ENCODE measurements at places on chromosomes 7 and 10.

DNA sequence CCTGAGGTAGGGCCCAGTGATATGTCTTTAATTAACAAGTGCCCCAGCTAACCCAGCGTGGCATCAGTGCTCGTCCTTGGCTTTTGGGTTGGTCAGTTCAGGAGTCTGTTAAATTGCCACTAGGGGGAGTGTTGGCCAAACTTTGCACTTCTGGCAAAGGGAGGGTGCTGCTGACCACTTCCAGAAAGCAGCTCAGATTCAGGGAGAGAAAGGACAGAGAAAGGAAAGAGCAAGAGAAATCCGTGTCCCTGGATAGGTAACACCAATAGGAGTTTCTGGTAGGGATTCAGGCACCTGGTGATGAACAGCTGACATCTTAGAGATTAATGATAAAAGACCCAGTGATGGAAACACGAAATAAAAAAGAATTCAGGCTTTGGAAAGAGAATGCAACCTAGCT is 243.1 kb upstream of the AOAH start:
- DNase-seq: no peak

DNA sequence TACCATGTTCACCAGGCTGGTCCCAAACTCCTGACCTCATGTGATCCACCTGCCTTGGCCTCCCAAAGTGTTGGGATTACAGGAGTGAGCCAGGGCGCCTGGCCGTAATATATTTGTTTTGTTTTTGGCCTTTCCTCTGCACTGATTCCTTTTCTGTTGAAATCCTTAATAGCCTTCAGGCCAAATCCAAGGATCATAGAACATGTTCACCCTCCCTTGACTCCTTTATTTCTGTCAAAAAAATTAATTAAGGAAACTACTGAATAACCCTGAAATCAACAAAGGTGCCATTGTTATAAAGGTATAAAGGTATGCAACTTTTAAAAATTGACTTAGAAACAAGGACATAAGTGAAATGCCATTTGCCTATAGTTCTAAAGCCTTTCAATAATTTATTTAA is 15.5 kb upstream of the RALA start:
- no peak for DNase-seq

GRCh38 chr7:102234131-102234530 is 52.5 kb upstream of the SH2B2 start:
- no peak for DNase-seq

- DNase-seq: no peak
These were observed 105.9 kb upstream of the ZNF716 start for GRCh38 chr7:57343901-57344622.

DNA sequence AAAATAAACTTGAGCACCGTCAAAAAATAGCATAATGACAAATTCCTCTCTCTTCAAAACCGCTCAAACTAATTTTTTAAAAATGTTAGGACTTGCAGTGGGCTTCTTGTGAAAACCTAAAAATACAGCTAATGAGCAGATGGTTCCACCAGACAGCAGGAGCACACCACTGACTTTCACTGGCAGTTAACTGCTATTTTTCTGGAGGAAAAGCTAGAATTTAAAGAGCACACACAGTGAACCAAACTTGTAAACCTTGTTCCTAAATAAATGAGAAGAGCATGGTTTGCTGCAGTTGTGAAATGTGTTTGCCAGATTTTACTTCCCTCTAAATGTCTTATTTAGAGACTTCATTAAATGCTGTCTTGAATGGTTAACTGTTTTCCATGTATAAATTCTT is 143.9 kb downstream of the RAPGEF5 start:
- DNase-seq: no peak

- no peak for DNase-seq
These were observed 21.0 kb downstream of the TRIL start for GRCh38 chr7:28937103-28937502.

- DNase-seq: no peak
These were observed 279.8 kb upstream of the FZD8 start for GRCh38 chr10:35921866-35922350.

DNA sequence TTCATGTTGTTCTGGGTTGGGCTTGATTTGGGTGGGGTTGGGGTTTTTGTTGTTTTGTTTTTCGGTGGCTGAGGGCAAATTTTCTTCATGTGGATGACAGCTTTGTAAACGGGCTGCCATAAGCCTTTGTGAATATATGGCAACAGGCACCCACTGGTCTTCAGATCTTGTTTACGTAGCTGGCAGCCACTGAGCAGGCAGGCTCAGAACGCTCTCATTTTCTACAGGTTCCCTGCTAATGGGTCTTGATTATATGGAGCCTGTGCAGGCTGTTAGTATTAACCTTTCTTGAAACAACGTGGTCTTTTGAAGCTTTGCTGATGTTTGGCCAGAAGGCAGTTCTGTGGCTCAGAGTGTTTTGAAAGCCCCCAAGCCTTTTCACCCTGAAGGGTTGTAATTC is 199.7 kb downstream of the TNS3 start:
- DNase-seq: no peak

- DNase-seq: no peak
These were observed 99.3 kb upstream of the FAM20C start for GRCh38 chr7:92888-93672.

GRCh38 chr10:34768972-34769330 is 46.1 kb downstream of the PARD3 start:
- DNase-seq: no peak

DNA sequence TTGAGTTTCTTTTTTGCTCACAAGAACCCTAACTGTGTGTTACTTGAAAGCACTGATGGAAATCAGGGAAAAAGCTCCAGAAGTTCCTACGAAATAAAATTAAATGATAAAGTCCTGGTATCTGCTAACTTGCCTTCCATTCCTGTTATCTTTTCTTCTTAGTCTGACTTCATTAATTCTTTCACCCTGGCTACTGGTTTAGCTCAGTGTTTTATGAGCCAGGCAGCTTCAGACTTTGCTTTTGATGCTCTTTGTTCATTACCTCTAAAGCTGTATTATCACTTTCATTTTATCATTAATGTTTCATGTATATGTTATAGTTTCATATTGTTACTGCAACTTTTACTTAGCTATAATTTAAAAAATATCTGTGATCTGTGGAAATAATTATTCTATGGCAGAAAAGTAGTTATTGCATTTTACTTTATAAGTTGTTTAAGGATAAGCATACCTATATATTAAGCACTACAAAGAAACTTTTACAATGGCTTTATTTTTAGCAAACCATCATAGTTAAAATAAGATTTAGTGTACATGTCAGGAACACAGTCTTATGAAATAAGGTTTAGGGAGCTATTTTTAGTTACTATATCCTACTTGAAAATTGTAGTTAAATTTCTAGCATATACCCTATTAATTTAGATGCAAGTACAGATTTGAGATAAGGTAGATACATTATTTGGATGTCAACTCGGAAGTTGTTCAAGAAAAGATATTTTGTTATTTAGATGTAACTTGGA is 19.3 kb downstream of the PTEN start:
- no peak for DNase-seq

- DNase-seq: no peak
These were observed 200.6 kb upstream of the COBL start for GRCh38 chr7:51517187-51517586.

DNA sequence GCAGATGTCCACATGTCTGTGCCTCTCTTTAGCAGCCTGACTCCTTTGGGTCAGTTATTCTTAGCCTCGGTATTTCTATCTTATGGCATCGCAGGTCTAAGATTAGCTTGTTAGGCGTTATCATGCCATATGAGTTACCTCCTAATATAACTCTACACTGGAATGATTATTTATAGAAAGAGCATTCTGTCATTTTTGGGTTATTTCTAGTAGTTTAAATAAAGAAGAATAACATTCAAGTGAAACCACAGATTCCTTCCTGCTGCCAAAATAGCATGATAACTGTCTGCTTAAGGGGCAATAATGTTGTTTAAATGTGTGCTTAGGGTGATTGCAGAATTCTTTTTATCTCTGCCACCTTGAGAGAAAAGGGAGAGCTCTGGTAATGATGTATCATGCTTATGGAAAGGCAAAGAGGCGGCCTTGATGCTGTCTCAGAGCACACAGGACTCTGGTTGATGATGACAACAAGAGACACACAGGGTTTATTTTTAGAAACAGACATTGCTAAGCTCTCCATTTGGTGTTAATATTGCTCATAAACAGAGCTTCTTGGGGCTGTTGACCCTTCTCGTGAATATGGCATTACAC is 10.4 kb downstream of the HDAC9 start:
- no peak for DNase-seq

- DNase-seq: no peak
These were observed 68.0 kb downstream of the LANCL2 start for GRCh38 chr7:55432939-55433784.

DNA sequence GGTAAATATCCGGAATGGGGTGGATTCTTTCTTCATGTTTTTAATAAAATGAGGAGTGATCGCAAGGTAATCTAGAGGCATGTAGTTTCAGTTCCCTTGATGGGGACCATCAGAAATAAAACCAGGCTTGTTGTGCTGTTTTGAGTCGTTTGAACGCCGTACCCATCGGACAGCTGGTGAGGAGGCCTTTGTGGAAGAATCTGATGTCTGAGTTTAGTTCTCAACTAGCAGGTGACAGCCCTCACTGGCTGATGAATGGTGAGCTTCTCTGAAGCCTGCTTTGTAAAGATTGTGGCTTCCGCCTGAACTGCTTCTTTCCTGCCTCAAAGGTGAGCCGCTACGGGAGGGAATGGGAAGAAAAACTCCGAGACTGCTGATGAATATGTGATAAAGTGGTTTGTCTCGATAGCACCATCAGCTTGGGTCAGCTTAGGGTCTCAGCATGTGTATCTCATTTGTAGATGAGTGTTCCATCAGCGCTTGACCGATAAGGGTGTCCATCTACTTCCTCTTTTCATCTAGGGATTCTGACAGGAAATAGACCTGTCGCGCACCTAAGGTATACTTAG is 977 bp downstream of the TMEM248 start:
- peak; percentile 42 for DNase-seq

DNA sequence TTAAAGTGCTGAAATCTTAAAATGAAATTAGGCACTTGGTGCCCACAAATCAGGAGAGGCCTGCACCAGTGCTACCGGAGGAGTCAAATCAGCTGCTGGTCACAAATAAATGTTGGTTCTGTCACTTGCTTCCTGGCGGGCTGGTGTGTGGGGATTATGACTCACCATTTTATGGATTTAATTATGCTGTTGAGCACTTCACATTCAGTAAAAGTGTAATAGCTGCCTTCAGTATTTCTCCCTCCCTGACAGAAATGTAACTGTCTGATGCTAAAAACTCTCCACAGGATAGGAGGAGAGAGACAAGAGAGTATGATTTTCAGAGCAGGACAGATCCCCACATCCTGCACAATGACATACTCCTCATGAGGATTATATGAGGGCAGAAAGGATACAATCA is 186.0 kb downstream of the JAZF1 start:
- DNase-seq: no peak

DNA sequence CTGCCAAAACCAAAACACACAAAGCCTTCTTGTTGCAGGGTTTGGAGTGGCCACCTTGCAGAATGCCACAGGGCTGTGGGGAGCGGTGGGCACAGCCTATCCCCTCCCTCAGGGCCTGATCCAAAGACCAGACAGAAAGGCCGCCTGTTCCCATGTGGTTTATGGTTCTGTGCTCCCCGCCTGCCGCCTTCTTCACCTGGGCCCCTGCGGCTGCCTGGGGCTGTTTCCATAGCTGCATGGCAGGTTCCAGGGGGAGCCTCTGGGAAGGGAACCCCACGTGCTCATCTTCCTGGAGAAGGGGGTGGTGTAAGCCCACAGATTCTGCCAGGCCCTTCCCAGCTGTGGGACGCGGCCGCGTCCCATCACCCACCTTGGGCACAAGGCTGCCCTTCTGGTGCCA is 70.7 kb upstream of the EZH2 start:
- DNase-seq: no peak

DNA sequence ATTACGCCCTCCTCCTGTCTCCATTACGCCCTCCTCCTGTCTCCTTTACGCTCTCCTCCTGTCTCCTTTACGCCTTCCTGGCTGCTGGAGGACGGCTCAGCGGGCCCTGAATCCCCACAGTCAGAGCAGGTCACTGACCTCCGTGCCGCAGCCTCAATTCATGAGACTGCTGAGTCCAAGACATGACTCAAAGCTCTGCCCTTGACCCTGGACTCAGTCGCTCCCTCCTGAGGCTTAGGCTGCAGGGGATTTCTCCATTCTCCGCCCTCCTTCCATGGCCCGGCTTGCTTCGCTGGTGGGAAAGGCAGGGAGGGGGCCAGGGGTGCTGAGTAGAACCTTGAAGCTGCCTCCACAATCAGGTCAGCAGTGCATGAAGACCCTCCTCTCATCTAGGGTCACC is 21.0 kb upstream of the FOXL3 start:
- no peak for DNase-seq

DNA sequence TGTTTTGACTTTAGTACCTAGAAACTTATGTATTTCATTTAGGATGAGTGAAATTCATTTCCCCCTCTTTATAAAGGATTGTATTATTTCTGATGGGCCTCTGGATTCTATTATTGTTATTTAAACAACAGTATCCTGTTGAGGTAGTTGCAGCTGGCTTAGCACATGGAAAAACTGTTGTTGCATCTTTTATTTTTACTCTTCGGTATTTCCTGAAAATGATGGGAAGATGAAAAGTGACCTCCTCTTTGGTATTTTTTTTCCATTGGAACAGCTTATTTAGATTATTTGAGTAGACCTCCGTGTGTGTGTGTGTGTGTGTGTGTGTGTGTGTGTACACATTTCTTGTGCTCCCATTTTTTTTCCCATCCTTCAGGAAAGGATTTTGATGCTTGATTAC is 129.8 kb downstream of the PRKG1 start:
- no peak for DNase-seq

DNA sequence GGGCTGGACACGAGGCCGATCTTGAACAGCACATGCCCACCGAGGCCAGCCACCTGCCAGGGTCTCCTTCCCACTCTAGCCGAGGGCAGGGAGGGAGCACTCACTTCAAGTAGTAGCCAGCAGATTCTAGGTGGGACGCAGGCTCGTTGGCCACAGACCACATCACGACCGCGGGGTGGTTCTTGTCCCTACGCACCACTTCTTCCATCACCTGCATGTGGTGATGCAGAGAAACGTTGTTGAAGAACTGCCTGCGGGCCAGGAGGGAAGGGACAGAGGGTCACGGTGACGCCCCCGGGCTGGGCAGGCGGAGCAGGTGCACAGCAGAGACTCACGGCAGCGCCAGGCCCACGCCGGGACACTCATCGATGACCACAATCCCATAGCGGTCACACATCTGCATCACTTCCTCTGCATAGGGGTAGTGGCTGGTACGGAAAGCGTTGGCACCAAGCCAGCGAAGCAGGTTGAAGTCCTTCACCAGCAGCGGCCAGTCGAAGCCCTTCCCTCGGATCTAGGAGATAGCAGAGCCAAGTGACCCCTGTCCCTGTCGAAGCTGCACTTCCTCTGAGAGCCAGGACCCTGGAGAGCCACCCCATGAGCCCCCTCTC is 7.7 kb downstream of the GUSB start:
- no peak for DNase-seq
